ENCODE measurements at places on chromosomes 5 and 9.

- no peak for DNase-seq
These were observed 2.6 kb downstream of the GLIS3 start for GRCh38 chr9:4297151-4297785.

DNA sequence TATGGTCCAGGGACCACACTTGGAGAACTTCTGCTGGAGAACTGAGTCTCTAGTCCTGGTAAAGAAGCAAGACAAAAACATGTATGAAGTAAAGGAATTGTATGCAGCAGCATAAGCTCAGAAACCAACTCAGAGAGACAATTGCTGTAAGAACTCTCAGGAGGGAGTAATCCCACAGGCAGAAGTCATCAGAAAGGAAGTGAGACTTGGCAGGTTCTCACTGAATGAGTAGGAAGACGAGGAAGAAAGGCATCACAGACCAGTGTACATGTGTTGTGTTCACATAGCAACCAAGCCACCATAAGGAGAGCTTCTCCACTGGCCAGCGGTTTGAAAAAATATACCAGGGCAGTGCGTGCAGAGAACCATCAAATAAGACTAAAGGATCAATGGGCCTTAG is 57.9 kb upstream of the FST start:
- DNase-seq, result no peak

DNA sequence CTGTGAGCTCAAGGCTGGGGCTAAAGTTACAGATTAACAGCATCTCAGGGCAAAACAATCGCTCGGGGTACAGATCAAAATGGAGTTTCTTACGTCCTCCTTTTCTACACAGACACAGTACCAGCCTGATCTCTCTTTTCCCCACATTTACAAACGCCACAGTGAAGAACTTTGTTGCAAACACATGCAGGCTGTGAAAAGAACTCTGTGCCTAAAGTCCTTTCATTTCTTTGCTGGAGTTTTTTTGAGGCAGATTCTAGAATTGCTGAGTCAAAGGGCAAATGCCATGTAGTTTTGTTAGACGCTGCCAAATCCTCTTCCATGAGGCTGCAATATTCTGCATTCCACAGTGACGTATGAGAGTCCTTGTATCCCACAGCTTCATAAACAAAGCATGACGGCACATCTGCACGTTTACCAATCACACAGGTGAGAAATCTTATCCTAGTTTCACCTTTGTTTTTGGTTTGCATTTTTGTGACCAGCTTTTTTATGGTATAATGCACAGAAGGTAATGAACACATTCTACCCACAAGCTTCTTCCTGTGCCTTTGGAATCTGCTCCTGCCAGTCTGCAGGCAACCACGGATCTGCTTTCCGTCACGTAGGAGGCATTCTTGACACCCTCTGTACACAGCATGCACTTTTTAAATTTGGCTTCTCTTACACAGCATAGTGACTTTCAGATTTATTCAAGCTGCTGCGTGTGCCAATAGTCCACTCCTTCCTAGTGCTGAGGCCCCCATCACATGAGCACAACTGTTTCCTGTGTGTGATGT is 44.6 kb upstream of the LPCAT1 start:
- no peak for DNase-seq

- DNase-seq, result no peak
These were observed 34.8 kb upstream of the TTC23L start for GRCh38 chr5:34803974-34804732.

GRCh38 chr5:9335269-9335668 is 210.6 kb downstream of the SEMA5A start:
- no peak for DNase-seq

GRCh38 chr9:124762633-124763032 is 8.5 kb downstream of the NR6A1 start:
- no peak for DNase-seq
